ENCODE measurements at places on chromosomes 4 and X.

GRCh38 chr4:73676861-73677323, 56.7 kb upstream of the RASSF6 start:
- no peak for DNase-seq

DNA sequence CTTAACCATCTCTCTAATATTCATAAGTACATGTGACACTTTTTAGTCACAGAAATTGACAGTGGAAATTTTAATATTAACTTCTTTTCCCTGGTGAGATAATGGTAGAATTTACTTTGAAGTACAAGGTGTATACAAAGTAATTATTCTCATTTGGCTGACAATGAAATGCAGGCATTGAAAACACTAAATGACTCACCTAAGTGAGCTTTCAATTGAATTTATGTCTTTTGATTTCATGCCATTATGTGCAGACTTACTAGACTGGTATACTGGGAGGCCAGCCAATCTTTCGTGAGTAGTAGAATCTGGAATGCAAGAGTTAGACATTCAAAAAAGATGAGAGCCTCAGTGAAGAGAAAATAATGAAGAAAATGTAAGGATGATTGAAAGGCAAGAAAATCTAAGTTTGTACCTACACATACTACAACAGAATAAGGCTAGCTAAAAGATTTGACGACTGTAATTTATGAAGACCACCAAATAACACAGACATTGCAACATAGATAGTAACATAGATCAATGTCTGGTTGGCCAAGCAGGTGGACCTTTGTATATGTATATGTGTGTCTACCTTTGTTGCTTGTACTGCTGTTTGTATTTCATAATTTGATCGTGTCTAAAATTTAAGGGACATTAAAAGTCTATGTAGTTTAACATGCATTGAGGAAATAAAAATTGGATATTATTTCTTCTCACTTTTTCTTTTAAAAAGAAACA, 459.7 kb downstream of the IL15 start:
- no peak for DNase-seq

GRCh38 chrX:116238567-116239255, 68.2 kb downstream of the AGTR2 start:
- DNase-seq: no peak

- DNase-seq: no peak
Measured at GRCh38 chrX:574251-574650, 56.3 kb upstream of the SHOX start.

Data from activated naive CD4-positive, alpha-beta T cell treated with anti-CD3 and anti-CD28 coated beads, Interleukin-2, amount 50 U/mL, for 72 hours (primary cell).